Osteoblast (primary cell): ENCODE measurements at places on chromosomes 2 and 18. TPM values are rescaled to one million over a fixed set of nuclear protein-coding genes. Genes with fewer than 3 reads are reported as not detected.

- peak; percentile 81 for DNase-seq
Observed at GRCh38 chr2:120367649-120368048, 21.7 kb downstream of the INHBB start.

DNA sequence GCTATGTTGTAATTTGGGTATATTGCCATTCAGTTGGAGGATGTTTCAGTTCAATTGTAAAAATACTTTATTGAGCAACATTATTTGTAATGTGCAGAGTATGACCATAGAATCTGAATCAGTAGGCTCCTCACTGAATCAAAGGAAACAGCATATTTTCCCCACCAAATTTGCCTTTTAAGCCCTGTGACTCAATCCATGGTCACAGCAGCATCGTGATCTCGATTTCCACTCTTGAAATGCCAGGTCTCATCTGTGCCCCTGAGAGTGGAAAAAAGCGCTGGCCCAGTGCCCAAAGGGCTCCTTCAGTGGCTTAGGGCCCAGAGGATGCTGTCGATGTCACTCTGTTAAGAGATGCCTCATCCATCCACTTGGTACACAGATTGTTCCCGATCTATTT is 57.5 kb downstream of the FHOD3 start:
- DNase-seq: peak; percentile 70

DNA sequence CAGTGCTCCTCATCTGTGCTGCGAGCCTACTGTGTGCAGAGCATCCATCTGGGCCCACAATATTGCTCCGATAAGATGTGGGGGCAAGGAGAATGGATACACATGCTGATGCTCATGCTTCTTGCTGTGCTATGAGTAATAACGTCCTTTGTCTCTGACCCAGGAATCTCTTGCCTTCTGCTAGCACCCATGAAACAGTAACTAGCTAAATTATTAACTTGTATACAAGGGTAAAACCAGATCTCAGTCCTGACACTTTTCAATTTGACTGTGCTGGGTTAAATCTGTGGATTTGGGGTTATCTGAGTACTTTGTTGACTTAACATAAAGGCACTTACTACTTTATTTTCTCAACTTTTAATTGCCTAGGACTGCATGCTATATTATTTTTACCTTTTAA is 357.6 kb downstream of the SLC4A3 start:
- DNase-seq: no peak

DNA sequence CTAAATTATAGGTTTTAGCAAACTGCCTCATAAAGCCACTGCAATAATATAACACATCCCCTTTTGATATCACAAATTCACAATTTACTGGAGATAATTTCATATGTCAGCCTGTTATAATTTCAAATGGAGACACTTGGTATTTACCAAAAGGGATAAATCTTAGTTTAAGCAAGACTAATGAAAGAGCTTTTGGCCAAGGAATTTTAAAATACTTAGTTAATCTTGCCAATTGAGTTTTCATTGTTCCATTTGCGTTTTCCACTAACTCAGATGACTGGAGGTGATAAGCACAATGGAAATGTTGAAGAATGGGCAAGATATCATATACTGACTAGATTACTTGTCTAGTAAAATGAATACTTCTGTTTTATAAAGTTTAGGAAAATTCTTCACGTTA is 379.3 kb upstream of the SYT4 start:
- no peak for DNase-seq

DNA sequence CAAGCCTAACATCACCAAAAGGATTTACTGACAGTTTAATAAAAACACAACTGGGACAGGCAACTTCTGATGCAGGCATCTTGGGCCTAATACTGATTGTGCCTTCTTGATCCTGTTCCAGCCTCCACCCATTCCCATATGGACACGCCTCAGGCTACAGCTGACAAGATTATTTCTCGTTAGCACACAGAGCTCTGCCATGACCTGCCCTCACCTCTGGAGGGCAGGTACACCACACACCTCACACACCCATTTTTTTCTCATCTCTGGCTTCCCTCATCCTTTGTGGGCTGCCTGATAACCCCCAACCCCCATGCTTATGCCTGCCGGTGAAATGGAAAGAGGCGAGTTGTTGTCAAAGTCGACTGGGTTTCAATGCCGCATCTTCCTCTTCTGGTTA is 147.0 kb downstream of the ANTXR1 start:
- DNase-seq: no peak

- no peak for DNase-seq
Observed at GRCh38 chr2:88561646-88562388, 65.4 kb downstream of the EIF2AK3 start.

DNA sequence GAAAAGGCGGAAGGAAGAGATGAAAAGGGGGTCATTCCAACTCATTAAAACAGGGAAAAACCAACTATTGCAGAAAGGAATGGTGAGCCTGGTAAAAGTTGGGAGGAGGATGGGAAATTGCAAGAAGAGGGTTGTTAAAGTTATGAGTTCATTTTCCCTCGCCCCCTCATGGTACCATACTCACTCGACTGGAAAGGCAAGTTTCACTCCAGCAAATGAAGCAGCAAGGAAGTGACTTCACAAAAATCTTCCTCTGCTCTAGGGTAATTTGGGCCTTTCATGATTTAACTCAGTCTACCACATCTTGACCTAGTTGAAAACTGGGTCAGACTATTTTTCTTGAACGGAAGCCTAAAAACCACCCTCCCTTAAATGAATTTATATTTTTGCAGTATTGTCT is 22.8 kb upstream of the DAW1 start:
- no peak for DNase-seq

DNA sequence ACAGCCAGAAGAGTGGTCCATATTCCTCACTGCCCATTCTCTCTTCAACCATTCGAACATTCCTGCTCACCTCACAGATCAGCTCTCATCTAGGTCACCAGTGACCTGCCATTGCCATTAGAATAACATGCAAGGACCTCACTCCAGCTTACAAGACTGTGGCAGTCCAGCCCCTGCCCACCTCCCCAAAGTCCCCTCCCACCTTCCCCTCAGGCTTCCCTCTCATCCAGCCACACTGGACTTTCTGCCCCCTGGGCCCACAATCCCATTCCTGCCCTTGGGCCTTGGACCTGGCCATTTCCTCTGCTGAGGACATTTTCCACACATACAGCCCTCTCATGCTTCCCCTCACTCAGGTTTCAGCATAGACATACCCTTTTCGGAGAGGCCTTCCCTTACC is 5.2 kb upstream of the TMEM177 start:
- DNase-seq: no peak

- no peak for DNase-seq
Observed at GRCh38 chr2:173990970-173991819, 26.0 kb upstream of the SP3 start.

GRCh38 chr2:189901664-189902063 is 117.4 kb downstream of the PMS1 start:
- no peak for DNase-seq

GRCh38 chr2:227506456-227506855 is 34.5 kb downstream of the AGFG1 start:
- peak; percentile 29 for DNase-seq

GRCh38 chr2:56985609-56986008 is 801.8 kb downstream of the CCDC85A start:
- DNase-seq: no peak

GRCh38 chr2:157782057-157782845 is 93.9 kb downstream of the ACVR1 start:
- DNase-seq: no peak

DNA sequence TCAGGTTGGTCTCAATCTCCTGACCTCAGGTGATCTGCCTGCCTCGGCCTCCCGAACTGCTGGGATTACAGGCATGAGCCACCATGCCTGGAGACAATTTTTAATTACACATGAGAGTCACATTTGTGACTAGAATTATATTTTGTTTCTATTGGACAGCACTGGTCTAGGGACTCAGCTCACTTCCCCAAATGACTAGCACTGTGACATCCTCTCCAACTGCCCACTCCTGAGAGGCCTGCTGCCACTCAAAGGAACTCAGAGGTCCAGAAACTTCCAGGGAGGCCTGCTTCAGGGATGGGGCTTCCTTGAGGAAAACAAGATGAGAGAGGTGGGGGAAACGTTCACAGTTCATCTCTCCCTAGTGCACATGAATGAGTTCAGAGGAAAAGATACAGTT is 29.5 kb downstream of the TMEM163 start:
- no peak for DNase-seq

GRCh38 chr2:98515250-98515991 is 70.8 kb downstream of the INPP4A start:
- DNase-seq: peak; percentile 93

DNA sequence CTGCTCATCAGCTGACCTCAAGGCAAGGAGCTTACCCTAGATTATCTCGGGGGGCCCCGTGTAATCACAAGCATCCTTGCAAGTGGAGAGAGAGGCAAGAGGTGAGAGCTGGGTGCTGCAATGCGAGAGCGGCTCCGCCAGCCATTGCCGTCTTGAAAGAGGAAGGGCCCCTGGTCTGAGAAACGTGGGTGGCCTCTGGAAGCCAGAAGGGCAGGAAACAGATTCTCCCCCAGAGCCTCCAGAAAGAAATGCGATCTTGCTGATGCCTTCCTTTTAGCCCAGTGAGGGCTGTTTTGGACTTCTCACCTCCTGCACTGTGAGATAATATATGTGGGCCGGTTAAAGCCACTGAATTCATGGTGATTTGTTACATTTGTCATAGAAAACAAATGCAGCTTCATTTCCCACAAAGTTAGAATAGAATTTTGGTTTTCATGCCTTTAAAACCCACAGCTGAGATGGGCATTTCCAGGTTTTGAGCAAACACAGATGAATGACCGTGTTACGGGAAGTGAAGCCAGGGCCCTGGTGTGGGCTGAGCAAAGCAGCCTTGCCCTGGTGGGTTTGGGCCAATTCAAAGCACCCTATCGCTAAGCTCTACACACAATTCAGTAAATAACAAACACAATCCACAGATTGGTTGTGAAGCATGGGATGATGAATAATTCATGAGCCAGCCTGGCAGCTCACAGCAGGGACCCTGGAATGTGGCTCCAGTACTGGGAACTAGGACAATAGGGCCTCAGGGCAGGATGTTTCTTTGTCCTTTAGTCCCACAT is 319.9 kb upstream of the HS6ST1 start:
- no peak for DNase-seq

GRCh38 chr2:4139316-4139715 is 435.9 kb downstream of the DCDC2C start:
- no peak for DNase-seq

- DNase-seq: no peak
Observed at GRCh38 chr2:207791579-207792243, 22.0 kb upstream of the FZD5 start.

- no peak for DNase-seq
Observed at GRCh38 chr2:170840717-170841210, 24.1 kb downstream of the GAD1 start.

DNA sequence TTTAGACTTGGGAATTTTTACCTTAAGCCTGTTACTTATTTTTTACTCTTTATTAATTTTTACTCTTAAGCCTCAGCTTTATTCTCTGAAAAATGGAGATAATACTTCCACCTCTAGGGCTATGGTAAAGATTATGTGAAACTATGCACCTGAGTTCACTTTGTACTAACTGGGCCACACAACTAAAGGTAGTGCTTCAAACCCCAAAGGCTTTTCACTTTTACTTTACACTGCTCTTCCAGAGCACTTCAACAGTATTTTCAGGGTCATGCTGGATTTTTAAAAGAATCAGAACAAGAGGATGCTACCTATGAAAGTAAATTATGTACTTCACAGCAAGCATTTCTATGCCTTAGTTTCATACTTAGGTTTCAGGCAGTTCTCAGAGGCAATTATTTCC is 27.8 kb downstream of the MEX3C start:
- no peak for DNase-seq

DNA sequence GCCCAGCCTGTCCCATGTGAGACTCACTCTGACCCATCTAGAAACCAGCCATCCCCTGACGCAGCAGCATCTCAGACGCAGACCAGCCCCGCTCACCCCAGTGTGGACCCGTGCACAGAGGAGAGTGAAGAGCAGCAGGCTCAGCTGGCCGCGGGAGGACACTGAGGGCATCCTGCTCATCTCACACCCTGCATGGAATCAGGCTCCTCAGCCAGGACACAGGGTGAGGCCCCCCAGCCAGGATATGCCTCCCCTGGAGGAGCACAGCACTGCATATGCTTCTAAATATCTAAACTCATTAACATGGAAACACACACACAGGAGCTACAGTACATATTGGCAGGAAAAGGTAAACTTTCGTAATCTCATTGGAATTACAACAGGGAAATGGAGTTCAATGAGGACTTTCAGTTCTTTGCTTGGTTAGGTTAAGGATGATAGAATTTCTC is 34.4 kb downstream of the NEMP2 start:
- DNase-seq: no peak

- DNase-seq: no peak
Observed at GRCh38 chr2:25570161-25570845, 103.1 kb downstream of the DTNB start.

- no peak for DNase-seq
Observed at GRCh38 chr2:180949896-180950295, 30.5 kb upstream of the UBE2E3 start.

- DNase-seq: no peak
Observed at GRCh38 chr2:48018480-48018879, 112.2 kb upstream of the FBXO11 start.

DNA sequence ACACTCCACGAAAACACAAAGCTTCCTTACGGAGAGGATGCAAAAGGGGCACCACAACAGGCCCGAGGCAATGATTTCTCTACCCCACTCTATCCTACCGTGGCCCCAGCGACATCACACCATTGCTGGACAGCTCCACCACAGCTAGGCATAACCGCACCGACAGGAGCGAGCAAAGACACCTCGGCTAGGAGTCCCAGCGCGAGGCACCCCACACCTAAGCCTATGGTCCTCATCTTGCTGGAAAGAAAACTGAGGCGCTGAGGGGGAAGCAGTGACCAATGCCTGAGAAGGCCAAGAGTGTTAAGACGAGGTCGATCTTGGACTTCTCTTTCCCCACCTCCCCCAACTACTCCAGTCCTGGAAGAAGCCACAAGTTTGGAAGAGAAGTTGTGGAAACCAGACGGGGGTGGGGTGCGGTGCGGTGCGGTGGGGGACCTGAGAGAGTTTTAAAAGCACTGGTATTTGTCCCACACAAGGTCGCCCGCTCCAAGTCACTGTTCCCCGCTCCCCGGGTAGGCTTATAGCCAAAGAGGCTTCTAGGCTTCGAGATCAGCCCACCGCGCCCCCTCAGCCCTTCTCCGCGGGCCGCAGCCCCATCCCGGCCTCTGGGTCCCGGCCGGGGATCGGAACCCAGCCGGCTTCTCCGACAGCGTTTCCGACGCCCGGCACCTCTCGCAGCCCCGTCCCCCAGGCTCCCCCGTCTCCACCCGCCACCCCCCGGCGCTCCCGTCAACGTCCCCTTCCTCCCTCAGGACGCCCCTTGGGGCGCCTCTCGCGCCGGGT is 766 bp downstream of the PDE6D start:
- peak; percentile 58 for DNase-seq

GRCh38 chr2:227908266-227909054 is 37.0 kb downstream of the DAW1 start:
- no peak for DNase-seq

GRCh38 chr2:42195559-42195958 is 26.4 kb downstream of the EML4 start:
- no peak for DNase-seq

- DNase-seq: peak; percentile 41
Observed at GRCh38 chr2:239253264-239253663, 147.6 kb downstream of the HDAC4 start.

LINC00305 gene
- not detected in 2 replicates for total RNA-seq

DPYSL5 gene
- not detected in 2 replicates for total RNA-seq

CXCR4 gene
- under 0.01 TPM in 2 replicates for total RNA-seq

LCLAT1 gene
- 16.5 and 29.7 TPM in 2 replicates for total RNA-seq

TBR1 gene
- total RNA-seq: under 0.01 TPM in 1 of 2 replicates, not detected in the other

YPEL5 gene
- total RNA-seq: 92.3 and 94.6 TPM in 2 replicates

CROCC2 gene
- total RNA-seq: under 0.01 TPM in 2 replicates

LONRF2 gene
- under 0.01 TPM in 2 replicates for total RNA-seq

CYP26B1 gene
- total RNA-seq: under 0.01 TPM in 2 replicates

CDK5R2 gene
- not detected in 2 replicates for total RNA-seq
